ENCODE measurements at places on chromosomes 1 and 21.

DNA sequence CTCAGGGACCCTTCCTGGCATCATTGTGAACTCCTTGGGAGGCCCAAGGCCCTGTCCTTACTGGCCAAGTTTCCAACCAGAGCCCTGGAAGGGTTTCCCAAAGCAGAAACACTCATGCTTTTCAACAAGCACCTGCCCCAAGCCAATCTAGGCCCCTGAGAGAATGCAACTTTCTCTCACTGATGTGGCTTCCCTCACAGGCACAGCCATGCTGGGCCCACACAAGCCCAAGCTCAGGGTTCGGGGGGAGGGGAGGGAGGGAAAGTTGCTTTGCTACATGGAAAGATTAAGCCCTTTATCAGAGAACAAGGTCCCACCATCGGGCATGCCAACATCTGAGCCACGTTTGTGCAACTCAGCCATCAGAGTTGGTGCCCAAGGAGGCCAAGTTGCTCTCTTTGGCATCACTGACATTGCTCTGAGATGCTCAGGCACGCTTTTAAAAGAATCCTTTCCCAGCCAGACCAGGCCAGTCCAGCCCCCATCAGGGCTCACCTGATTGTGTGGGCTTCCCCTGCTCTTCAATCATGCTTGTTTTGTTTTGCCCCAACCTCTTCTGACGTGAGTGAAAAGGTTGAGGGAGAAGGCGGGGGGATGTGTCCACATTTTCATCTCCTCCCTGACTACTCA is 43.5 kb downstream of the RIMS3 start:
- no peak overlapping the region for H3K4me3 ChIP-seq
- H3K36me3 ChIP-seq, result no peaks in the 10 kb centered on the region
- H3K27me3 ChIP-seq, result peaks cover 2% of the 10 kb centered on the region
- DNase-seq, result no peak

- H3K4me3 ChIP-seq, result no peak overlapping the region
- no peak for DNase-seq
- H3K4me1 ChIP-seq, result peaks cover 6% of the 10 kb centered on the region
- H3K27ac ChIP-seq, result no peak overlapping the region
These were observed 47.1 kb upstream of the INSL5 start for GRCh38 chr1:66848193-66848592.

GRCh38 chr1:4079815-4080214 is 179.7 kb upstream of the C1orf174 start:
- H3K27me3 ChIP-seq, result no peaks in the 10 kb centered on the region
- peaks cover 19% of the 10 kb centered on the region for H3K4me1 ChIP-seq
- no peak overlapping the region for H3K27ac ChIP-seq
- no peaks in the 10 kb centered on the region for H3K36me3 ChIP-seq
- DNase-seq, result no peak

DNA sequence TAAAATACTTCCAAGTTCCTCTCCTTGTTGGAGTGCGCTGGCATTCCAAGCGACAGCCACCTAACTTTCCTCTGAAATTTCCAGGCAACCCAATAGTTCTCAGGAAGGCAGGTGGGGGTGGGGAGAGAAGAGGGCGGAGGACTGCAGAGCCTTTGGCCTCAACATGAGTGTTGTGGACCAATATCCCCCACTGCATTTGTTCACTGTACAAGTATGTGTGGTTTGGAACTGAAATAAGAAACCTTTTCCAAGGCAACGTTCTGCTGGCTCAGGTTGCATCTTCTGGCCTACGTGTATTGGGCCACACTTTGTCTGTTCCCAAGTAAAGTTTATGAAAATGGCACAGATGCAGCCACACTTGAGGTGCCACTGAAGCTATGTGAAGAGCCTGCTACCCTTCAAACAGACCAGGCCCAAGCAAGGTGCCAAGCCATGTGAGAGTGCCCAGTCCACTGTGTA is 153.4 kb downstream of the DHRS3 start:
- DNase-seq, result no peak
- H3K36me3 ChIP-seq, result peaks cover 35% of the 10 kb centered on the region
- peaks cover 56% of the 10 kb centered on the region for H3K4me1 ChIP-seq
- peak overlapping the region; percentile 83 for H3K27ac ChIP-seq
- peaks cover 5% of the 10 kb centered on the region for H3K27me3 ChIP-seq
- peak overlapping the region; percentile 23 for H3K4me3 ChIP-seq

DNA sequence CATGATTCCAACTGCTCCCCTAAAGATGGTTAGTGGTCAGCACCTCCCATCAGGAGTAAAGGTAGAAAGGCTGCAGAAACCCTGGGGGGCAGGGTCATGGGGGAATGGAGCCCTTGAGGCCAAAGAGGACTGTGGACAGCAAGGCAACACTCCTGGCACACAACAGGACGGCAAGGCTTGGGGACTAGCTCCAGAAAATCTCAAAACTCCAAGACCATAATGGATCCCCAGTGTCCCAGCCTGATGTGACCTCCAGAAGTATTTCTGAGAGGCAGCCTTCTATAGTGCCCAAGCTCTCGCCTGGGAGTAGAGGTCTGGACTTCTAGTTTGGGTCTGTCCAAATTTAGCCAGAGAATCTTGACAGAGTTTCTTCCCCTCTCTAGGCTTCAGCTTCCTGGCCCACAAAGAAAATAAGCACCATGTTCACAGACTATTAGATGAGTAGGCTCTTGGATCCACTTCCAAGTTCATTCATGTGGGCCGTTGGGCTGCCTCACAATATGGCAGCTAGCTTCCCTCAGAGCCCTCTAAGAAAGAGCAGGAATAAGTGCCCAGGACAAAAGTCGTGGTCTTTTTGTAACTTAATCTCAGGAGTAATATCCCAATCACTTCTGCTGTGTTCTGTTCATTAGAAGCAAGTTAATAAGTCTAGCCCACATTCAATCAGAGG is 6.9 kb downstream of the CD2 start:
- no peaks in the 10 kb centered on the region for H3K36me3 ChIP-seq
- no peak for DNase-seq
- H3K4me1 ChIP-seq, result peaks cover 24% of the 10 kb centered on the region
- no peak overlapping the region for H3K4me3 ChIP-seq
- H3K27ac ChIP-seq, result no peak overlapping the region
- H3K27me3 ChIP-seq, result peaks cover 4% of the 10 kb centered on the region

DNA sequence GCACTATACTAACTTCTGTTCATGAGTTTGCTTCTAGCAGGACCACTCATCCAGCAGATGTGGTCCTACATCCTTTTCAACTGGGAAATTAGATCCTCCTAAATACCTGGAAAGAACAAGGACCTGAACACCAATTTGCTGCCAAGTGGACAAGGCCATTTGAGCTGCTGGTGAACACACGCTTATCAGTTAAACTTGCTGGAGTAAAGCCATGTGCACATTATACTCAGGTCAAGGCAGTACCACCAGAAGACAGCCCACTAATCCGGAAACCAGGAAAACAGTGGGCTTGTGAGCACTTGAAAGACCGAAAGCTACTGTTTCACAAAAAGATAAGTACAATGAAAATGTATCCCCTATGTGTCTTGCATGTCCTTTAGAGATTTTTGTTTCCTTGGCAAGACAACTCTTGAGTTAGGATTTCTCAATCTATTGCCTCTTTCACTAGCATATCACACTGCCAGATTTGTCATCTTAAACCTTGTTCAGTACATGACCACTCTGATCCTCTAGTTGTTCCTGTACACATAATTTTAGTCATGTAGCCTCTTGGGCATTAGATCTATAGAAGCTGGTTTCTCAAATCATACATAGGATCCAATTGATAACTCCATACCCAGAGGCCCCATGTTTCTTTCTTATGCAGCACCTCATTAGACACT is 4.5 kb upstream of the REN start:
- peaks cover 23% of the 10 kb centered on the region for H3K4me1 ChIP-seq
- H3K27ac ChIP-seq, result no peak overlapping the region
- no peak overlapping the region for H3K4me3 ChIP-seq
- no peak for DNase-seq
- H3K36me3 ChIP-seq, result no peaks in the 10 kb centered on the region

DNA sequence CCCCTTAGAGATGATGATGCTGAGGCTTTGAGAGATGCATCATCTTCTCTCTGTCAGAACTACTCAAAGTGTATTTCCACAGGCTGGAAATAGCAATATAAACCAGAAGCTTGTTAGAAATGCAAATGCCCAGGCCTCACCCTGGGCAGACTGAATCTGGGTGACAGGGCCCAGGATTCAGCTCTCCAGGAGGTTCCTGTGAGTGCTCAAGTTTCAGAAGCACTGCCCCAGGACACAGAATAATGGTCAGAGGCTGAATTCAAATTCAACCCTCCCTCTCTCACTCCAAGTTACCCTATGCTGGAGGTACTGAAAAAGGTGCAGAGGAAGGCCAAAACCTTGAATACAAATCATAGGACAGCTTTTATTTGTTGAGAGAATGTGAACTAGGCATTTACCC is 98.5 kb upstream of the NGF start:
- no peak for DNase-seq
- peaks cover 8% of the 10 kb centered on the region for H3K27me3 ChIP-seq
- H3K4me1 ChIP-seq, result peaks cover 22% of the 10 kb centered on the region
- H3K36me3 ChIP-seq, result no peaks in the 10 kb centered on the region
- H3K27ac ChIP-seq, result no peak overlapping the region

GRCh38 chr1:24169286-24169685 is 17.8 kb downstream of the IFNLR1 start:
- DNase-seq, result no peak
- peaks cover 15% of the 10 kb centered on the region for H3K36me3 ChIP-seq
- peaks cover 6% of the 10 kb centered on the region for H3K4me1 ChIP-seq
- no peak overlapping the region for H3K4me3 ChIP-seq

DNA sequence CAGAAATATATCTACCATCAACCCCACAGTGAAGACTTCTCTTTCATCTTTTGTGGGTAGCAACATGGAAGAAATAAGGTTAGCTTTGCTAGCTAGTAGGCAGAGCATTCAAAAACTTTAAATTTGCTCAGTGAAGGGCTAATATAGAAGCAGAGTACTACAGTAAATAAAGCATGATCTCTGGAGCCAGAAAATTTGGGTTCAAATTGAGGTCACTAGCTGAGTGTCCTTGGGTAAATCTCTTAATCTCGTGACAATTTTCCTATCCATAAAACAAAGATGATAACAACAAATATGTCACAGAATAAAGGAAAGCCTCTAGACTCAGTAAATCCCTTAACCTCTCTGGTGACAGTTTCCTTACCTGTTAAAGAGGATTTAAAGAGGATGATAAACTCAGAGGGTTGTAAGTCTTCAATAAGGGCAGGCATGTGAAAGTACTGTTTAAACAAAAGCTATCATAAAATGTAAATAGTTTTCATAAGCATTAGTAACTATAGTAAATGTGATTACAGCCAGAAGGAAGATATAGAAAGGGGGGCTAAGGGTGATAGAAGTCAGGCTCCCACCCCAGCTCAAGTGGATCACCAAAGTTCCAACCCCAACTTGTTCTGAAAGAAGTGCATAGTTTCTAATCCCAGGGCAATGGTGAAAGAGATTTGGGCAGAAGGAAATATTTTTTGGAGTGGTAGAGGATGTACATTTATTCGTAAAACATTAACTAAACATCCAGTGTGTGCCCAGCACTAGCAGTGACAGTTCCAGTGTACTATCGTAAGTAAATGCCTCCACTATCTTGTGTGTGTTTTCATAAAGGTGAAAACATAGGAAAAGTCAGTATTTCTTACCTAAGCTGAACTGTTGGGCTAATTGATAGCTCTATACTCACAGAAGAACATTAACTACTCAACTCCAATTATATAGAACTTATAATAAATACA is 24.8 kb downstream of the TM2D1 start:
- no peak overlapping the region for H3K27ac ChIP-seq
- H3K4me1 ChIP-seq, result no peaks in the 10 kb centered on the region
- no peak overlapping the region for H3K4me3 ChIP-seq

- H3K36me3 ChIP-seq, result no peaks in the 10 kb centered on the region
- peak overlapping the region; percentile 5 for H3K27ac ChIP-seq
- peaks cover 50% of the 10 kb centered on the region for H3K4me1 ChIP-seq
- no peak overlapping the region for H3K4me3 ChIP-seq
- H3K27me3 ChIP-seq, result peaks cover 13% of the 10 kb centered on the region
- DNase-seq, result no peak
These were observed 202.0 kb downstream of the MATN1 start for GRCh38 chr1:30521261-30521865.

- DNase-seq, result no peak
- H3K4me3 ChIP-seq, result no peak overlapping the region
- H3K27me3 ChIP-seq, result no peaks in the 10 kb centered on the region
These were observed 78.9 kb downstream of the DNM3 start for GRCh38 chr1:171919891-171920887.

DNA sequence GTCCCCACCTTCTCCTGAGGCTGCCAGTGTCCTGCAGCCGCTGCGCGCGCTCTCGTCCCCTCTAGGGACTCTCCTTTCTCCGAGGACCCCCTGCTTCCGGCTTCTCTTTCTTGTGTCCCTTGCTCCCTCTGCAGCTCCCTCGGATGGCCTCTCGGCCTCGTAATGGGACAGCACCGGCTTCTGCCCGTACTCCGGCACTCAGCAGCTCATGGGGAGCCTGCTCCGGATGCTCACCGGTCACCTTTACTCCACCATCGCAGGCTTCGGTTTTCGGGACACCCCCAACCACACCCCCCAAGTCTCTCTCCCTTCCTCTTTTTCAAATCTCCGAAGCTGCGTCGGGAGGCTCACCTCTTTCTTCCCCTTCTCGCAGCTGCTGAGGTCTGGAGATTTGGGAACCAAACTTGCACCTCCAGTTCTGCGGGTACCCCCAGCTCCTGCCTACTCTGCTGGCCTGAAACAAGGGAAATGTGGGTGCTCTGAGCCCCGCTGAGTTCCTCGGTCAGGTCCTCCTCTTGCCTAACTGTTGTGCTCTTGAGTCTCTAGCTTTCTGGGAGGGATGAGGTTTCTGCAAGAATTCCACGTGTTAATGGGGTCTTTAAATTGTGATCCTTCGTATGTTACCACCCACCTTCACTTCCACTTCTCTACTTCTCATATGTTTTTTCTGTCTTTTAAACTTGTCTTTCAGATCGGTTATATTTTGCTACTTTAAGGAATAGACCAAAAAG is 930 bp downstream of the CDC14A start:
- H3K4me1 ChIP-seq, result peaks cover 41% of the 10 kb centered on the region
- no peaks in the 10 kb centered on the region for H3K27me3 ChIP-seq
- peak; percentile 62 for DNase-seq
- H3K27ac ChIP-seq, result peak overlapping the region; percentile 98
- peak overlapping the region; percentile 92 for H3K4me3 ChIP-seq
- peaks cover 13% of the 10 kb centered on the region for H3K36me3 ChIP-seq

GRCh38 chr1:79549201-79549600 is 542.7 kb upstream of the ADGRL4 start:
- no peak for DNase-seq
- no peak overlapping the region for H3K4me3 ChIP-seq
- no peaks in the 10 kb centered on the region for H3K4me1 ChIP-seq
- no peak overlapping the region for H3K27ac ChIP-seq
- H3K27me3 ChIP-seq, result no peaks in the 10 kb centered on the region

DNA sequence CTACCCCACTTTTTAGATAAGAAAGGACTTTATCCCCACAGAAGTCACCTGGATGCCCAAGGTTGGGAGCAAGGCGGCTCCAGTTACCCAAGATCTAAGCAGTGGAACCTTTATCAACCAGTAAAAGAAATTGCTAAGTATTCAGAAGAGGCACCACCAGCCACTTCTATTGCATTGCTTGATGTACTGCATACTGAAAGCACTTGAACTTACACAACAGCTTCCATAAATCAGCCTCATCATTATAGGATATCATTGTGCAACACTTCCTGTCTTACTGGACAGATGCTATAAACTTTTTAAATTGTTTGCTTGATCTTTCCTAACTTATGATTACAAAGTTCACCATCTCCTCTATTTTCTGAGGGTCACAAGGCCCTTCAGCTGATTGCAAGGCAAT is 642.7 kb upstream of the CXADR start:
- H3K4me1 ChIP-seq, result no peaks in the 10 kb centered on the region
- no peak for DNase-seq
- no peak overlapping the region for H3K4me3 ChIP-seq
- H3K27me3 ChIP-seq, result no peaks in the 10 kb centered on the region

Measured in nephron progenitor cell (in vitro differentiated cells).